A549 (cell line): ENCODE measurements at places on chromosomes 3 and 15. TPM values are rescaled to one million over a fixed set of nuclear protein-coding genes. Genes with fewer than 3 reads are reported as not detected.

CCR8 gene
- not detected in 3 replicates for polyA plus RNA-seq

FAM81A gene
- 11.5 to 15.1 TPM (median 12.7 TPM) in 3 replicates for polyA plus RNA-seq

TRIM59 gene
- polyA plus RNA-seq, result 12.1 to 13.6 TPM (median 12.6 TPM) in 3 replicates

LSM3 gene
- 32.0 to 36.1 TPM (median 33.0 TPM) in 3 replicates for polyA plus RNA-seq

GRCh38 chr3:124588794-124589193, 141.5 kb upstream of the UMPS start:
- no peak for DNase-seq

DNA sequence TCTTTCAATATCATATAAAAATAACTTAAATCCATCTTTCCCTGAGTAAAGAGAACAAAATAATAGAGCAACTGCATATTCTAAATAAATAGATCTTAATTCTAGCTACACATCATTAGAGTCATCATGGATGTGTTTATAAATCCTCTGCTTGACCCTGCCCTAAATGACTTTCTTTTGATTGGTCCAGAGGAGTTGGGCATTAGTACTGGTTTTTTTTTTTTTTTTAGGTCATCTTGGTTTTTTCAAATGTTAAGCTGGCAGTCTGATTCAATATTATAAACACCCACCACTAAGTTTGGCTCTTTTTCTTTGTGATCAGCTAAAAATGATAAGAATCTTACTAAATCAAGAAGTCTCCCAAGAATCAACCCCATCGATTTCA, 504.0 kb upstream of the CBLB start:
- DNase-seq, result no peak

DNA sequence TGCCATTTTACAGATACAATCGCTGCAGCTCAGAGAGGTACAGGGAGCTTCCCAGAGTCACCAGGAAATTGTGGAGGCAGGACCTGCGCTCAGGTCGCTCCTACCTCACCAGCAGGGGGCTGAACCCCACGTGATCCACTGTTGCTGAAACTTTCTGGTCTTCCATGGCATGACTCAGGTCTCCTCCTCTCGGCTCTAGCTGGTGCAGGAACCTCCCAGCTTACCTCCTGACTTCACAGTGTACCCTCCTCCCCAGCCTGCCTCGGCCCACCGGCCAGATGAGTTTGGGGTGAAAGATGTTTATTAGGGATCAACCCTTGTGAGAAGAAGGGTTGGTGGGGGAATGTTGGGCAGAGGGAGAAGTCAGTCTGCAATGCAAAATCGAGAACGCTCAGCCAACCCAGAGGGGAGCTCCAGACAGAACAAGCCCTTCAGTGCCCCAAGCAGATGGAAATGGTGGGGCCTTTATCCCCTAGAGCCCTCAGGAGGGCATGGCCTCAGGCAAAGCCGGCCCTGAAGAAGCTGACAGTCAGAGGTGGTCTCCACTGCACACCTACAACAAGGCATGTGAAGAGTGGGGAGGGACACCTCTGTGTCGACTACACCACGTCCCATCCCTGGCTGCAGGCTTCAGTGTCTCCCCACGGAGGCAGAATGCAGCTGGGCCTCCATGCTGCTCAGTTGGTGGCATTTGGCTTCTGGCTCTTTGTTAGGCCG, 118.6 kb upstream of the PRR20G start:
- peak; percentile 51 for DNase-seq

GRCh38 chr3:8776406-8776805, 7.0 kb upstream of the OXTR start:
- no peak for DNase-seq

DNA sequence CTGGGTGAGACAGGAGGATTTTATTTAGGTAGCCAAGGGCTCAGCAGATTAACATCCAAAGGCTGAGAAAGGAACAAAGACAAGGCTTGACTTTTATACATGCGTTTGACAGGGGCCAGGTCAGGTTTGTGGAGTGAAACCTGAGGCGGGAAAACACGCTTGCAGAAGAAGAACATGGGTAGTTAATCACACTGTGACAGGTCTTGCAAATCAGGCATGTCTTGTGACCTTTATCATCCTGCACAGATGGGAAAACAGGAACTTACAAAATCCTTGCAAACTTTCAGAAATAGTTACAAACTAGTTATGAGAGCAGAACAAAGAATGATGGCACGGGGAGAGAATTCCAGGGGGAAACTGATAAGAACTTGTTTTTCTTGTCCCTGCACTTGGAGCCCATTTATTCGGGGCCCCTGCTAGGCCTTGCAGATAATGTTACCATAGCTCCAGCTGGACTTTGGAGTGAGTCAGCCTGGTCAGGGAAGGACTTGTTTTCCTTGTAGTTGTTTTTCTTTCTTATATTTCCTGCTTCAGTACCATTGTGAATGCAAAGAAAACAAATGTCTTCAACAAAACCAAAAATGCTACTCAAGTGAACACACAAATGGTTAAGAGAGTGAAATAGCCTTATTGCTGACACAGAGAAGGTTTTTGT, 965.9 kb upstream of the ROBO1 start:
- DNase-seq, result peak; percentile 26

DNA sequence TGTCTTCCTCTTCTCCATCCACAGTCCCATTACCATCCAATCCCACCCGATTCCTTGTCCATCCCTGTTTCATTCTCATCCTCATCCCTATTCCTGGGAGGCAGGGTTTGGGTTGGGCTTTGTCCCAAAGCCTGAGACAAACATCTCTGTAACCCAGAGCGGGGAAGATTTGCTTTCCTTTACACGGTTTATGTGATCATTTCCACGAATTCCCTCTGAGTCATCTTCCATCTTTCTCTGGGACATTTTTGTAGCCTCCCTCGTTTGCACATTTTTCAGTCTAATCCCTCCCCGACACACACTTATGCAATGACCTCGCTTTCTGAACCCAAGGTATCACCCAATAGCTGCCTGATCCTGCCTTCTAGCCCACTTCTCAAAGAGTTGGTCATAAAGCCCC, 22.8 kb downstream of the DUOX2 start:
- DNase-seq, result peak; percentile 14

GRCh38 chr3:197117114-197117513, 87.5 kb upstream of the MELTF start:
- no peak for DNase-seq

- no peak for DNase-seq
These were observed 90.6 kb downstream of the TNFAIP8L3 start for GRCh38 chr15:51004103-51004551.

GRCh38 chr3:123397050-123397590, 51.8 kb downstream of the ADCY5 start:
- no peak for DNase-seq

GRCh38 chr3:179589143-179589542, 15.3 kb downstream of the MRPL47 start:
- no peak for DNase-seq
